ENCODE measurements at places on chromosomes 7 and 10.

DNA sequence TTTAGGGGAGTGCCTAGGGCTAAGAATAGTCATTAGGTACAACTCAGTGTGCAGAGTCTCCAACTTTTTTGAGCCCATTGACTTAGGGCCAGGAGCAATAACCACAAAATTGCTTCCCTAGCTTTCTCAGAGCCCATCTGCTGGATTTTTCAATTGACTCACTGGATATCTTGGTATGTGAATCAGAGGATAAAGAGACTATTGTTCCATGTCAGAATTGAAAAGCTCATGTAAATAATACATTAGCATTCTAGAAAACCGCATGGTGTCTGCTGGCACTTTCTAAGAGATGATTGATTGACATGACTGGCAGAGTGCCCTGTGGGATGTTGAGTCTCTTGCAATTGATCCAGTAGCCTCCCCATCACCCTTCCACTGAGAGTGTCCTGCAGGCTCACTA is 246.2 kb downstream of the CCDC7 start:
- no peak for DNase-seq

DNA sequence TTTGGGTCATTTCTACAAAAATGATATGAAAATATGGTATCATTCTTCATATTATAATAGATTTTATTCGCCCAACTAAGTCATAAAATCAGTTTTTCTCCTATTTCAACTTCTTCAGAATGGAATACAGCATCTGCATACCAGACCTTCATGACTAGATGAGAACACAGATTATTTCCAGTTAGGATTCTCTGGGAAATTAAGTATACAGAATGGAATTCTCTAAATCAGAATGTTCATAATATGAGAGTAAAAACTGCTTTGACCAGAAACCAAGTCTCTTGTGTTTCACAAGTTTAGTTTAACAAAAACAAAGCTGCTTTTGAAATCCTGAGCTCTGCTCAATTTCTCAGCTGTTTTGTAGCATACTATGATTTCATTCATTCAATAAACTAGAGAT is 160.3 kb upstream of the SEMA3A start:
- DNase-seq: no peak

- DNase-seq: no peak
Observed at GRCh38 chr10:112140110-112140970, 43.2 kb downstream of the GPAM start.

DNA sequence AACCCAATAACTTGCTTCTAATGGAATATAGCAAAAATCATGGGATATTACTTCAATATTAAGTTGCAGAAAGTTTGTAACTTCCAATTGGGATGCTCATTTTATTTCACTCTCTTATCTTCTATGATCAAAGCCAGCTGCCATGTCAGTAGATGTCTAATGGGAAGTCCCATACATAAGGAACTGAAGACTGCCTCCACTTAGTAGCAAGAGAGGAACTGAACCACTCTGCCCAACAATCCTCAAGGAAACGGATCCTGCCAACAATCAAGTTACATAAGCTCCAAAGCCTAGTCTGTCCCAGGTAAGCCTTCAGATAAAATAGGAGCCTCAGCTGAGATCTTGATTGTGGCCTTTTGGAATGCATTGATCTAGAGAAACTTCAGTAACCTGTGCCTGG is 431.5 kb upstream of the PCDH15 start:
- no peak for DNase-seq

DNA sequence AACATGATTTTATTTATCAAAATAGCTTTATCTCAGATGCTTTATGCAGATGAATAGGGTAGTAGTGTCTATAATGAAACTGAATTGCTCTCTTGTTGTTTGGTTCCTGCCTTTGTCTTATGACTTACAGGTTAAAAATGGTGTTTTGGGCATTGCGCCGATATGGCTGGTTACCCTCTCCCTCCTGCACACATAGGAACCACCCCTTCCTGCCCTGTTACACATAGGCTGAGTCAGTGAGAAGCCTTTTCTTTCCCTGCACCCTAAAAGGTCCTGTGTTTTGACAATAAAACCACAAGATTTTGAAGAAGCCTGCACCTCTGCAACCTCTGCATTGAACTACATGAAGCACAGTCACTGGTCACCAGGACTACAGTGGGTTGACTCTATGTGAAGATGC is 655.8 kb upstream of the ANKRD30A start:
- no peak for DNase-seq

GRCh38 chr7:47594406-47594805 is 12.5 kb upstream of the TNS3 start:
- DNase-seq: no peak

DNA sequence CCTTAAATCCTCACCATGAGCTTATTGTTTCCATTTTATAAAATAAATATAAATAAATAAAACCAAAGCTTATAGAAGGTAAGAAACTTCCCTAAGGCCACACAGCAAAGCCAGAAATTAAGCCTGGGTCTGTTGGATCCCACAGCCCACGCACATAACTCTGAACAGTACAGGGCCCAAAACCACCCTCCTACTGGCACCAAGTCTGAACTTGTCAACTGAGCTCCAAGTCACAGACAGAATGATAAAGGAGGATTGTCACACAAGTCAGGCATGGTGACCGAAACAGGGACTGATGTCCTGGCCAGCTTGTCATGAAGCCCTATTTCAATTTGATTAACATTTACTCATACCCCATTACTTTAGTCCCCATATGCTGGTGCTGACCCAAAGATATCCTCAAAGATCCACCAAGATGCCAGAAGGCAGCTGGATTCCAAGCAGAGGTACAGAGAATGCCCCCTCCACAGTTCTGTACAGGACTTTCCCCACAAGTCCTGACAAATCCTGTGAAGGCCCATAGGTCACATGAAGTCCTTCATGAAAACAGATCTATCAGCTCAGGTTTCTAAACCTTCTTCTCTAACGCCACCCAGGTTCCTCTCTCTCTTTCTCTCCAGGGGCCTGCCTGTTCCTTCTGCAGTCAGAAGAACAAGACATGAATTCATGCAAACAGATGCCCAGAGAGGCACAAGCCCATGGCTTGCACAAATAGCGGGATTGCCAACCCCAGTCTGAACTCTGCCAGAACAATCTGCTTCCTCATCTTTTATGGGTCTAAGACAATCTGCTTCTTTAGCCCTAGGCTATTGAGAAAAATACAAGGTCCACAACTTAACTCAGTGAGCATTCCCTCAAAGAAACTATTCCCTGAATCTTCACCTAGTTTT is 60.9 kb downstream of the GLI3 start:
- no peak for DNase-seq

- no peak for DNase-seq
Observed at GRCh38 chr7:131012477-131013031, 278.5 kb upstream of the KLF14 start.

- no peak for DNase-seq
Observed at GRCh38 chr10:59678884-59679301, 30.8 kb downstream of the SLC16A9 start.

DNA sequence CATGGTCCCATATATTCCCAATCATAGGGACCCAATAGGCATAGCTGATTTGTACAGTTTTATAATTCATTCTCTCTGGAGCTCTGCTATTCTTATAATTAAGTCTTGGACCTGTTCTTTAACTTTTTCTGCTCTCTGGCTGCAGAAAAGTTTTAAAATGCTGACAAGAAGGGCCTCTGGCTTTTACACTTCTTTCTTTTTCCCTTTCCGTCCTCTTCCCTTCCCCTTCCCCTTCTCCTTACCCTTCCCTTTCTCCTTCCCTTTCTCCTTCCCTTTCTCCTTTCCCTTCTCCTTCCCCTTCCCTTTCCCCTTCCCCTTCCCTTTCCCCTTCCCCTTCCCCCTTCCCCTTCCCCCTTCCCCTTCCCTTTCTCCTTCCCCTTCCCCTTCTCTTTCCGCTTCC is 101.3 kb upstream of the TPK1 start:
- DNase-seq: no peak

DNA sequence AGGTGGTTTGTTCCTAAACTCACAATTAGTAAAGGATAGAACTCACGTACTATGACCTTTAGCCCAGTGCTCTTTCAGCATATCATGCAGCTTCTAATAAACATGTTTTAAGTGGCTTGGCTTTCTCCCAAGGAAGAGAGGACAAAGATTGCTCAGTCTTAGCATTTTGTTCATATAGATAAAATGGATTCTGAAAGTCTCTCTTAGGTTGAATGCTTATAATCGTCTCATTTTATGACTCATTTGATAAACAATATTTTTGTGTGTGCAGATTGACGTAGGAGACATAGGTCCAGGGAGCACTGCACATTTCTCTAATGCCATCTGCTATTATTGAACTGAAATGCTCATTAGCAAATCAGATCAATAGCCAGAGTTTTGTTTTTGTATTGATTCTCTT is 44.8 kb downstream of the GNAT3 start:
- no peak for DNase-seq

- no peak for DNase-seq
Observed at GRCh38 chr7:92425311-92425947, 21.9 kb upstream of the GATAD1 start.

GRCh38 chr7:128093614-128094570 is 62.7 kb upstream of the LRRC4 start:
- DNase-seq: no peak

GRCh38 chr7:4051696-4052095 is 630.4 kb upstream of the FOXK1 start:
- no peak for DNase-seq

DNA sequence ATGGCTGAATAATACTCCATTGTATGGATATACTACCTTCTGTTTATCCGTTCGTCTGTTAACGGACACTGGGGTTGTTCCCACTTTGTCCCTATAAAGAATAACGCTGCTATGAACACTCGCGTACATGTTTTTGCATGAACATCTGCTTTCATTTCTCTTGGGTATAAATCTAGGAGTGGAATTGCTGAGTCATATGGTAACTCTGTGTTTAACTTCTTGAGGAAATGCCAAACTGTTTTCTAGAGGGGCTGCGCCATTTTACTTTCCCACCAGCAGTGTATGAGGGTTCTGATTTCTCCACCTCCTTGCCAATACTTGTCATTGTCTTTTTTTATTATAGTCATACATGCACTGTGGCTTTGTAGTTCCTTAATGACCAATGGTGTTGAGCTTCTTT is 20.6 kb upstream of the RASSF4 start:
- DNase-seq: no peak

DNA sequence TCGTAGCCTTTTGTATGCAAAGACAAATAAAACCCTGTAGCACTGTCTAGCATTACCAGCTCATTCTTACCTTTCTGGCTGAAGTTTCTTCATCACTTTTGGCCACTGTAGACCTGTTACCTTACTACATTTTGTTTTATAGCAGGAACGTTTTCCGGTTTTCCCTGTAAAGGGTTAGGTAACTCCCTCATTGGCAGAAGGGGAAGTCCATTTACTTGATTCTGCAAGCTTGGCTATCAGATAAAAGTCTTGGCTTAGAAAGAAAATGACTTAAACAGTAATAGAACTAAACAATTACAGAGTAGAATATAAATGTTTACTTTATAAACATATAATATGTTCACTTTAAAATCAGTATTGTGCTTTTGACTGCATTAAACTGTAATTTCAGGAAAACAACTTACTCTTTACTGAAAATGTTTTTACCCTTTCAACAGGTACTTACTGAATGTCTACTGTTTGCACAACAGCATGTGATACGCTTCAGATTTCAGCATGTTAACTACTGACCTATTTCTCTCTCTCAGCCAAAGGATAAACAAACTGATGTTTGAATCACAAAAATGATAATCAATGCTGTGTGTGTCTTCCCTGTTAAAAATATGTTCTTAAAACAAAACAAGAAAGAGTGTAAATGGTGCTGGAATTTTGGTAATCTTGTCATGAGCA is 67.1 kb downstream of the OTUD1 start:
- no peak for DNase-seq

- DNase-seq: no peak
Observed at GRCh38 chr10:104018471-104018870, 51.5 kb downstream of the SLK start.

DNA sequence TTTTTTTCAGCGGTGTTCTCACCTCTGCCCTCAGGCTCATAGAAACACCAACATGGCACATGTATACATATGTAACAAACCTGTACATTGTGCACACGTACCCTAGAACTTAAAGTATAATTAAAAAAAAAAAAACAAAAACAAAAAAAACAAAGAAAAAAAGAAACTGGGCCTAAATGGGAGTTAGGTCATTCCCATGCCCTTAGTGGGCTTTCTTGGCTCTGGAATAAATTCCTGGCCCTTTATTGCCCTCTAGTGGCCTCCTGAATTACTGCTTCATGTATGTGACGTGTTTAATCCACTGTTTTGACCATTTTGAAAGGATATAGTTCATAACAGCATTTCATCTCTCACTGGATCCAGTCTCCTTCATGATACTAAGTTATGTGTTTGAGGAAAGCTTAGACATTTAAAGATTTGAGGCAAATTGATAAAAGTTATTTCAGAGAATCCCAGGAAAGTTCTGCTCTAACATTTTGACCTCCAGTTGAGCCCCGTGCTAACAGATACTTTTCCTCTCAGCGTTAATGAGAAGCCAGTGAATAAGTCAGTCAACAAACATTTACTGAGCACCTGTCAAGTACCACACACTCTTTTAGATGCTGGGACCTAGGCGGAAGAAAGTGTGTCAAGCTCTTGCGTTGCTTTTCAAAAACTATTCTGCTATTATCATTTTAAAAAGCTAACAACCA is 54.7 kb upstream of the SYPL1 start:
- peak; percentile 35 for DNase-seq

DNA sequence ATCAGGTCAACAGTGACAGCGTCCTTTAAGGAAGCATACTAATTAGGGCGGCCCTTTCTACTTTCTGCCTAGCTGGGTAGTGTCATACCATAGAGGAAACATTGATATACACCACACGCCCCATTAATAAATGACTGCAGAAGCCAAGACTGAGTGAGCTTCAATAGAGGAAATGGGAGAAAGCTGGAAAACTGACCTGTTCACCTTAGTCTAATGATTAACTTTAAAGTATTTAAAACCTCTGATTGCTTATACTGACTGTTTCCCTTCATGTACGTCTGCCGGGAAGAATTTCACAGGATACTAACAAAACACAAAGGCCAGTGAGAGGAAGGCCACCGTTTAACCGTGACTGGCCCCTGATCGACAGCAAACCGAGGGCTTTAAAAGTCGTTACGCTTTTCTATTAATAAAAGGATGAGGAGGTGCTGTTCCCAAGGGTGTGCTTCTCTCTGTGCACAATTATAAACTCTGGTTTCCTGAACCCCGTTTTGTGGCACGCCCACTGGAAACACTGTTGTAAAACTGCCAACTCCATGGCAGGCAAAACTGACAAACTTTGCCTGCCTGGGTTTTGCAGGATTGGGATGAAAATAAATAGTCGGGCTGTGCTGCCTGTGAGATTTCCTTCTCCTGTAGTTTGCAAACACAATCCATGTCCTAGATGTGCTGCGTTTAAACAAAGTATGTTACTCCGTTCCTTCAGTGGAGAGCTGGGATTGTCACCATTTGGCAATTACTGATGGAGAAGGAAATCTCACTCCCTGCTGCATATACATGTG is 137.6 kb downstream of the NRP1 start:
- no peak for DNase-seq

GRCh38 chr10:118340486-118340885 is 1.6 kb downstream of the FAM204A start:
- no peak for DNase-seq

DNA sequence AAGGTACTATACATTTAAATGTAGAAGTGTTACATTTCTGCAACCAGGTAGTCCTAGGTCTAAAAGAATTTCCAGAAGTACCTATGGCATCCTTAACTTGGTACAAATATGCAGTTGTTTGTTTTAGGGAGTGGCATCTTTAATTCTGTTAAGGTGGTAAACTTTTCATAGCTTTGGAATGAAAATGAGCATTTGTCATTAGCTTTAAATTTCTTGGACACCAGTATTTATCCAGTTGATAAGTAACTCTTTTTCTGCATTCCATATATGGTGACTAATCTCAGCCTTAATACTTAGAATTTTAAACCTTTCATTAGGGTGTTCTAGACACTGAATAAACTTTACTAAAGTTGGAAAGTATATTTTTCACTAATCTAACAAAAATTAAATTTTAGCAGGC is 10.8 kb downstream of the SLF2 start:
- DNase-seq: no peak

Data from substantia nigra (tissue), 51 donors.